ENCODE measurements at places on chromosomes 6 and 20.

DNA sequence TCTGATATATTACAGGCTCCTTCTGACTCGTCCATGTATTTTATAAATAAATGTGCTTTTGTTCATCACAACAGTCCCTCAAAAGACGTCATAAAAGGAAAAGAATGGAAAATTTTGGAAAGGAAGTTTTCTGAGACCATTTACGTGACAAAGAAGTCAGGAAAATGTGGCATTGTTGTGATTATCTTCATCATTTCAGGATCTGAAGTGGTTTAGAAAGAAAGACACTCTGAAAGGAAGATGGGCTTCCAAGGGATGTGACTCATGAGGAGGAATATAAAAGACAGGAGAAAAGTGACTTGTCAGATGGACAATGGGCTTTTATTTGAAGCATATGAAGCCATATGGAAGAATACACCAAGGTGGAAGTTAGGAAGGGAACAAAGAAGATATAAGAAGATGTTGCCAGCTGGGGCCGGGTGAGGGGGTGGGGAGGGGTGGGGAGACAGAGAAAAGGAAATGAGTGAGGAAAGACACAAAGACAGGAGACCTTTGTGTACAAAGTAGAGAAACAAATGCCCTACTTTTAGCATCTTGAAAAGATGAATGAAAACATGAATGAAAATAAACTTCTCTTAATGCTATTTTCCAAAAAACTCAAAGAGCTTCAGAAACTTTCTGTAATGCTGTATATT, 190.3 kb upstream of the PREP start:
- no peak for DNase-seq

GRCh38 chr6:1436334-1437306, 47.2 kb downstream of the FOXF2 start:
- DNase-seq, result no peak

DNA sequence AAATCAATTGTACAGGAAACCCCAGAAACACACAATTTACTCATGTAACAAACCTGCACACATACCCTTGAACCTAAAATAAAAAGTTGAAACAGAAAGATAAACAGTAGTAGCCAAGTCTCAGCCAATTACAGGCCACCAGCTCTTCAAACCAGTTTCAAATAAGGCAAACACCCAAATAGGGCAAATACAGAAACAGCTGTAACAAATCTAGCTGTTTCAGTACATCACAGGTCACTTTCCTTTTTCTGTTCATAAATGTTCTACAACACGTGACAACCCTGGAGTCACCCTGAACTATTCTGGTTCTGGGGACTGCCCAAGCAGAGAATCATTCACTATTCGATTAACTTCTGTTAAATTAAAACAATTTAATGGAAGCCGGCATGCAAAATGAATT, 329.0 kb downstream of the GJA1 start:
- no peak for DNase-seq

DNA sequence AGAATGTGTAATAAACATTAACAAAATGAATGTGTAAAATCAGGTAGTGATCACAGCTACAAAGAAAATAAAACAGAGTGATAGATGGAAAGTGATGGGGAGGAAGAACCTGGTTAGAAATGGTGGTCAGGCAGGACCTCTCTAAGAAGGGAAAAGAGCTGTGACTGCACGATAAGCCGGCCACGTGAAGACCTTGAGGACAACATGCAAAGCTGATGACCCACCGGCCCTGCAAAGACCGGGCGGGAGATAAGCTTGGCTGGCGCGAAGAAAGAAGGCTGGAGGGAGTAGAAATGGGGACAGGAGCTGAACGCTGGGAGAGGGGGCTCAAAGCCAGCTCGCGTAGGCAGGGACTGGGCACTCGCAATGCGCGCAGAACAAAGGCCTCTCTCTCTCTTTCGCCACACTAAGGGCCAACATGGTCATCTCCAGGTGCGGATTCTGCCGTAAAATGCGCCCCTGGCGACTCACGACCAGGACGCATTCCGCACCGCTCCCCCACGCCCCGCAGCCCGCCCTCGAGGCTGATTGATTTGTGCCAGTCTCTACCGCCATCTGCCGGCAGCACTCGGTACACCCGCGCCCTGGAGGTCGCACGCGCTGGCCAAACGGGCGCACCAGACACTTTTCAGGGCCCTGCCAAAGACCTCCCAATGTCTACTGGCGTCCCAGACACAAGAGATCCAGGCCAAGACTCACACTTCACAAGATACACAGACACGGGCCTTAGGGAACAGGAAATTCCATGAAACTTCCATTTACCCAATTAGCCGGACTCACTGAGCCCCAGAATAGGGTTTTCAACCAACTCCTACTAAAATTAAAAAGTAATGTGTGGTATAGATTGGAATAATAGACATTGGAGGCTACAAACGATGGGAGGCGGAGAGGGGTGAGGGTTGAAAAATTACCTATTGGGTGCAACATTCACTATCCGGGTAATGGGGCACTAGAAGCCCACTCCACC, 9.4 kb downstream of the DEFB132 start:
- DNase-seq, result peak; percentile 75

GRCh38 chr20:41424011-41424410, 57.4 kb upstream of the EMILIN3 start:
- DNase-seq, result no peak

DNA sequence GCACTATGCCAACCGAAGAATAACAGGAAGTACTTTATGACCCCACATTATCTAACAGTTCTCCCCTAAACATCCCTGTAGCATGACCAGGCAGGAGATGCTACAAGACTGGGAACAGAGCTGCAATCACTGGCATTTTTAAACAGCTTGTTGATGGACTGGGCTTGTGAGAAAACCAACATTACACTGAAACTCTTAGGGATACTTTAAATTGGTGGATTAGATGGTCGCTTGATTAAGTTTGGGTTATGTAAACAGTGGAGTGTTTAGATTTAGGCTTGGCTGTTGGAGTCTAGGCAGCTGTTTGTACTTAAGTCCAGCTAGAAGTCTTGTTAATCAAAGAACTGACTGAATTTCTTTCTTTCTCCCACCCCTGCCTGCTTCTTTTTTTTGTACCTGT, 234.1 kb upstream of the BMP2 start:
- DNase-seq, result no peak

- DNase-seq, result no peak
Observed at GRCh38 chr6:3328796-3329195, 70.0 kb downstream of the PSMG4 start.

GRCh38 chr6:52049252-52050050, 38.0 kb downstream of the PKHD1 start:
- no peak for DNase-seq

DNA sequence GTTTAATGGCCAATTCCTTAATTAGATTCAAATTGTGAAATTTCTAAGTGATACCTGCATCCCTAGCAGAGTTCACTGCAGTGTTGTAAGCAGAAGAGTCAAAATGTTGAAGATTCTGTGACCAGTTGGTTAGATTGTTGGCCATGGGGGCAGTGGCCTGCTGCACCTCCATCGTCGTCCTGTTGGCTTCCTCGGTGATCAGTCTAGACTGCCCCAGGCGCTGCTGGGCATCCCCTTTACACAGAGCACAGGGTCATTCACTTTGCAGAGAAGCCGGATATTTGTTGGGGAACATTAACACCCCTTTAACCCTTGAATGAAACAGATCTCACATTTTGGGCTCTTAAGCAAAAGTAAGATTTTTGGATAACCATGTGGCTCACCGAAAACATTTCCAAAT, 60.7 kb downstream of the FAM229B start:
- DNase-seq, result no peak

GRCh38 chr6:64155063-64155462, 519.5 kb downstream of the PHF3 start:
- DNase-seq, result no peak

GRCh38 chr20:10710991-10711775, 37.4 kb upstream of the JAG1 start:
- DNase-seq, result no peak

- no peak for DNase-seq
Observed at GRCh38 chr6:168875811-168876576, 377.7 kb downstream of the THBS2 start.

DNA sequence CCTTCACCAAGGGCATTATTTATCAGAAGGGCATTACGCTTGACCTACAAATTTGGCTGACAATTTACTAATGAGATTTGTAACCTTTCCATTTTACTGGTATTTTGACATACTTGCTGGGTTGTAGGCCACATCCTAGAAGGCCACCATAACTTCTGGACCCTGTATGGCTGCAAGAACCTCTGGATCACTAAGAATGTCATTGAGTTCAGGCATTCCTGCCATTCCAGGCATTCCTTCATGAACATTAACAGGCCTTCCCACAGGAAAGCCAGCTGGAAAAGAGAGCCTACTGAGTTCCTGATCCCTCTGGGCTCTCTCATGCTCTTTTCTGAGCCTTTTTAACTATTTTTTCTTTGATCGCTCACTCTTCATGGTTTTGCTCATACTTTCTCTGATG, 28.4 kb upstream of the SLC35A1 start:
- no peak for DNase-seq

DNA sequence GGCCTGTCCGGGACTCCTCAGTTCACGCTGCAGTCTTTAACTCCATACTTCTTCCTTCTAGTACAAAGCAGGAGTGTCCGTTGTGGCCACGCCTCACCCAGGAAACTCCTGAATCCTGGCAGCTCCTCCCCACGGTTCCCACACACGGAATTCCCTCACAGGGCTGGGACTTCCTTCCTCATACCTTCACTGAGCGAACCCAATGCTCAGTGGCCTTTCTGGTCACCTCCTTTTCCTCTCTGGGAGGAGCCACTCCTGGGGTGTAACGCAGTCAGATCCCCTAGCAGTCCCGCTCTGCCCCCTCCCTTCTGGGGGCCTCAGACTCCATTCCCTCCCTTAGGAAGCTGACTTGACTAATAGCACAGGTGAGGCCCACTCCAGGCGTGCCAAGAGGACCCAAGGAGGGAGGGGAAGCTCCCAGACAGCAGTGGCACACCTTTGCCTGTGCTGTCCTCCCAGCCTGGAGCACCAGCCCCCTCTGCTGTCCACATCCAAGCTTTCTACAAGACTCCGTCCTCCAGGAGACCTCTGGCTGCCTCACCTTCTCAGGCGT, at the start of gene SLC52A3:
SLC52A3 (minus strand) TSS at position 75 of the 553 bp plus-strand sequence. CDS start 2,726 bp downstream, outside the sequence.
- DNase-seq, result no peak

GRCh38 chr6:56890066-56890465, 64.8 kb upstream of the BEND6 start:
- no peak for DNase-seq

DNA sequence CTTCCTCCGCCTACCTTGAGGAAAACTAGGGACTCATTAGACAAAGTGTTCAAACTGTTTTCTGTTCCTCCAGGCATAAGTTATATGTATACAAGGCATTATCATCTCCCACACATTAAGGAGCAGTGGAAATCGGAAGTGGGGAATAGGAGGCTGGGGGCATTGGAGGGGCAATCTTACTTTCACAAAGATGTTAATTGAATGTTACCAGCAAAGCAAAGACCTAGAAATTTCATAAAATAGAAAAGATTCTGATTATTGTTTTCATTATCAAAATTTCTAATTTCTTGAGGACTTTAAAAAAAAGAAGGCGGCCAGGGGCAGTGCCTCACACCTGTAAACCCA, 501.7 kb upstream of the JARID2 start:
- DNase-seq, result no peak

GRCh38 chr6:101108286-101108685, 227.2 kb upstream of the ASCC3 start:
- DNase-seq, result no peak

GRCh38 chr6:7832904-7833750, 77.5 kb downstream of the TXNDC5 start:
- DNase-seq, result no peak

GRCh38 chr20:32834972-32835371, 15.2 kb downstream of the MAPRE1 start:
- no peak for DNase-seq

DNA sequence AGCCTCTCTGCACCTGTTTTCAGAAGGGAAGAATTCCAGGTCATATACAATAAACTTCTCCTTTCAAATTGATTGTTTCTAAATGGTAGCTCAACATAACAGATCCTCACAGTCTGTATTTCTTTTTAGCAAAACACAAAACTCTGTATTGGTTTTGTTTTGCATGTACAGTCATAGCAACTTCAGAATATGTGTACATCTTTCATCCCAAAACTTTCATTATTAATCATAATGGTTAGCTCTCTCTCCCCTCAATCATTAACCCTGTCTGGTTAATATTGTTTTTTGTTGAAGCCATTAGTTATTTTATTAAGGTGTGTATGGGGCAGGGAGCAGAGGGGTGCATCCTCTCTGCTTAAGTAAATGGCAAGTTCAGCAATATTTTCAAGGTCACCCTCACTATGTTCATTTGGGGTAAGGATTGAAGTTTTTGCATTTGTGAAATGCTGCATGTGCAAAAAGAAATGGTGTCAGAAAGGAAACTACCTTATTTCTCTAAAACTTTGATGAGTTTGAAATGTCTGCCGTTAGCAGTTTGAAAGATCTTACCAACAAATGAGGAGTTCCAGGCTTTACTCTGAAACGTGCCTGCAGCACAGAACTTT, 136.8 kb upstream of the BTBD3 start:
- no peak for DNase-seq

DNA sequence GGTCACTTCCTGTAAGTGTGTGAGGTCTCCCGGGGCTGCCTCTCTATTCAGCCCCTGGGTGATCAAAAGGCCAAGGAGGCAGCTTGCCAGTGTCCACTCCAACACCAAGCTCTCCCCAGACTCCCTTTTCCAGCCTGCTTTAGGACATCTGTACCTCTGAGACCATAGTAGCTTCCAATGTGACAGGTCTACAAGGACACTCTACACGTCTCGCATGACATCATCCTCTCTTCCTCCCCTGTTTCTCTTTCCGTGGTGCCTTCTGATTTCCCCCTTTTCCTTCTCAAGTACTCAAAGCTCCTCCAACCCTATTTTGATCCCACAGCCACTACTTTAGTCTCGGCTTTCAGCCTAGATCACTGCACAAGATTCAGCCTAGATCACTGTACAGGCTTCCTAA, 26.4 kb downstream of the HLA-F start:
- no peak for DNase-seq

- no peak for DNase-seq
Observed at GRCh38 chr6:142617158-142617557, 315.4 kb downstream of the ADGRG6 start.

DNA sequence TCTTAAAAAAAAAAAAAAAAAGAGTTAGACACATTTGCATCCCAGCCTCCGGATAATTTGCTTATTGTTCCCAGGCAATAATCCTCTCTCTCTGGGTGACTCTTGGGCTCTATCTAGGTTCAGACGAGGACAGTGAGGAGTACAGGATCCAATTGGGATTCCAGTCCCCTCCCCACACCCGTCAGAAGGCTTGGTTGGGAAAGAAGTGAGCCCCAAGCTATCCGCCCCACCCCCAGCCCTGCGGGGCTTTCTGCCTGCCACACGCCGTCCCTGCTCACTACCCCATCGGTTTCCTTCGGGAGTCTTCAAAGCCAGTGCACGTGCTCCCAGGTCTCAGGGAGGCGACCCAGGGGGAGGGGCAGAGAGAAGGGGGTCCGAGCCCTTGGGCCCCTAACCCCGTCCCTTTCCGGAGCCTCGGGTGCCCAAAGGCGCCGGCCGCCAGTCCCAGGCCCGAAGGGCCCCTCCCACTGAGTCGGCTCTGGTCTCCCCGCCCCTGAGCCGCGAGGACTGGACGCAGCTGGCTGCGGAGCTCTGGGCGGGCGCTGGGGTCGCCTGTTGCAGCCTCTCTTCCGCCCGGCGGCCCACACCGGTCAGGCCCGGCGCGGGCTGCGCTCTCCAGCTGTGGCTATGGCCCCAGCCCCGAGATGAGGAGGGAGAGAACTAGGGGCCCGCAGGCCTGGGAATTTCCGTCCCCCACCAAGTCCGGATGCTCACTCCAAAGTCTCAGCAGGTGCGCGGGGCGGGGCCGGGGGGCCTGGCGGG, 2.5 kb downstream of the MYMX start:
- DNase-seq, result no peak

GRCh38 chr20:45819466-45819865, 7.0 kb downstream of the UBE2C start:
- no peak for DNase-seq

GRCh38 chr6:149331043-149331807, 13.7 kb downstream of the TAB2 start:
- no peak for DNase-seq

Data from activated T-helper 1 cell treated with Interleukin-2 at 50 U/mL for 16 hours (primary cell).